ENCODE measurements at places on chromosomes 6 and 20. TPM values are rescaled to one million over a fixed set of nuclear protein-coding genes. Genes with fewer than 3 reads are reported as not detected.

DNA sequence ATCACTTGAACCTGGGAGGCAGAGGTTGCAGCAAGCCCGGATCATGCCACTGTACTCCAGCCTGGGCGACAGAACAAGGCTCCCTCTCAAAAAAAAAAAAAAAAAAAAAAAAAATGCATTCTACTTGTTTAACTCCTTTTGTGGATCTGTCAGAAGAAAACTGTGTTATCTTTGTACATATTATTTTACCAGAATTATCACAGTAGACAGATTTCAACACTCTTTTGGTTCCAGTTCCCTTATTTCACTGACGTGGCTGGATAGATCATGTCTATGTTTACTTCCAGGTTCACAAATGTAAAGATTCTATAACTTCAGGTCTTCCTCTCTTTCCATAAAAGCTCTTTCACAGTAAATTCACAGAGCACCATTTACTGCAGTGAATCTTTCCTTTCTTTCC lies 18.4 kb downstream of the NUDT3 start:
- H3K36me3 ChIP-seq: no peaks in the 10 kb centered on the region
- no peak overlapping the region for H3K4me3 ChIP-seq
- H3K27ac ChIP-seq: no peak overlapping the region
- H3K27me3 ChIP-seq: no peaks in the 10 kb centered on the region

DNA sequence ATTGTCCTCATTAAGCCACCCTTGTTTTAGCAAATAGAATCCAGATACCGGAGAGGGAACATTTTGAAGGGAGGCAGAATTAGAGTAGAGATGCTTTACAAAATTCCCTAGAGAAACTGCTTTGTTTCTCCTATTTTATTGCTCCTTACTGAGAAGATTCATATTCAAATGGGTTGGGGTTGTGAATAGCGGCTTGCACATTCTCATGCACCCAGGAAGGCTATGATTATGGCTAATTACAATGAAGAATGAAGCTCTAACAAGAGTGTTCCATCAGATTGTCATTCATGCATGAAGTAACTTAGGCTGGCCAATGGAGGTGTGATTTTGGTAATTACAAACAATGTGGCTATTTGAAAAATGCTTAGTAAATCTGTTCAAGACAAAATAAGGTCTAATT lies 129.6 kb downstream of the PACRG start:
- DNase-seq: no peak
- H3K27me3 ChIP-seq: no peaks in the 10 kb centered on the region
- H3K36me3 ChIP-seq: no peaks in the 10 kb centered on the region
- no peaks in the 10 kb centered on the region for H3K4me1 ChIP-seq

Gene KCNK15
- 1.9 TPM for total RNA-seq

GRCh38 chr6:154267508-154268106 lies 89.0 kb downstream of the IPCEF1 start:
- H3K27me3 ChIP-seq: no peaks in the 10 kb centered on the region
- H3K27ac ChIP-seq: no peak overlapping the region
- H3K4me3 ChIP-seq: no peak overlapping the region
- H3K4me1 ChIP-seq: no peaks in the 10 kb centered on the region
- H3K36me3 ChIP-seq: no peaks in the 10 kb centered on the region

- no peaks in the 10 kb centered on the region for H3K36me3 ChIP-seq
- no peaks in the 10 kb centered on the region for H3K27me3 ChIP-seq
- H3K4me3 ChIP-seq: no peak overlapping the region
- H3K27ac ChIP-seq: no peak overlapping the region
- peaks cover 11% of the 10 kb centered on the region for H3K4me1 ChIP-seq
These were observed 111.2 kb upstream of the SLC35B3 start for GRCh38 chr6:8546496-8546895.

Gene CCN2
- total RNA-seq: 63.2 TPM

DNA sequence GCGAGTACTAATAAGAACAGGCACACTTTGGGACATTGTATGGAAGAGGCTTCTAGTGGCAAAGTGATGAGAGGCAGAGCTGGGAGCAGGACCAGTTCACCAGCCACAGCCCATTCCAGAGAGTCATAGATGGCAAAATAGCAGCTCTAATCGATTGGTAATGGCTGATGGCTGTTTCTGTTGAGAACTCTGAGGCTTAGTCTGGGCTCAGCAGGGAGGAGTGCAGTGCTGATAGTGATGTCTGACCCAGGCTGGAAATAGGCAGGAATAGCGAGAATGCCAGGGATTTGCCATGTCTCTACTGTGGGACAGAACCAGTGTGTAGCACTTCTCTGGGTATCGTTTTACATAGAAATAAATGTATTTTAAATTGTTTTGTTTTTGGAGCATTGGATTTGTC lies 620.0 kb upstream of the FLRT3 start:
- H3K4me1 ChIP-seq: no peaks in the 10 kb centered on the region
- no peaks in the 10 kb centered on the region for H3K27me3 ChIP-seq
- no peak overlapping the region for H3K27ac ChIP-seq
- no peaks in the 10 kb centered on the region for H3K36me3 ChIP-seq
- no peak for DNase-seq

Gene SUPT3H
- 5.1 TPM for total RNA-seq

GRCh38 chr6:169839493-169839892 lies 88.1 kb downstream of the ERMARD start:
- H3K4me1 ChIP-seq: no peaks in the 10 kb centered on the region
- DNase-seq: no peak
- H3K36me3 ChIP-seq: no peaks in the 10 kb centered on the region
- no peaks in the 10 kb centered on the region for H3K27me3 ChIP-seq
- no peak overlapping the region for H3K4me3 ChIP-seq
- no peak overlapping the region for H3K27ac ChIP-seq
